Stimulated activated CD4-positive, alpha-beta T cell treated with anti-CD3 and anti-CD28 coated beads, Interleukin-15, amount 100 ng/mL, for 48 hours (primary cell): ENCODE measurements at places on chromosomes 13 and 19.

GRCh38 chr13:66536746-66537145 lies 693.4 kb downstream of the PCDH9 start:
- DNase-seq, result no peak

- DNase-seq, result peak; percentile 19
These were observed 249.0 kb downstream of the DLEU7 start for GRCh38 chr13:50594276-50595051.

DNA sequence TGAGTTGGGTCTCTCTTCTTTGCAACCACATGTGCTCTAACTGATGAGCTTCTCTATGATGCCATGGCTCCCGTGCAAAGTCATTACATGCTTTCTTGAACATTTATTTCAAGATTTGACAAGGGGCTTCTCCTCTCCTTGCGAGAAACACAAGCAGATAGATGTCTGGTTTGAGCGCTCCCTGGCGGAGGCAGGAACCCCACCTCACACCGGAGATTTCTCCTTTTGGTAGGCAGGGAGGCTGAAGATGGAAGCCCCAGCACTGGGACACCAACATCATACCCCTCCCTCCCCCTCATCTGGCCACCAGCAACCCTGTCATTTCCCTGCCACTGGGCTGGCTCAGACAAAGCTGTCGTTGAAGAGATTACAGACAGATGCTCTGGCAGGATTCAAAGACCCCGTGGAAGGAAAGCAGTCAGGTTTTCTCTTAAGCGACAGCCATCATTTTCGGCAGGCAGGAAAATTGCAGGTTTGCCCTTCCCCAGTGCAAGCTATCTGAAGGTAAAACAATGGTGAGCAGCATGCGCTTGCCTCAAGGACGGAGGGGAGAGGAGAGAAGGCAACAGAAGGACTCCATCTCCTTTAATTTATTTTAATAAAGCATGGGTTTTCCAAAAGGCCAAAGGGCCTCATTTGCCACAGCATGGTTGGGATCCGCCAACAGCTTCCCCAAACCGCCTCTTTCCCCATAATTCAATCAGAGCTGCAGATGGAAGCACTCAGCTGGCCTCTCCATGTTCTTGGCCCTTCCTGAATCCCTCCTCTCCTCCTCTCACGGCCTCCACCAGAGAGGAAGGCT lies 344.1 kb upstream of the TSHZ3 start:
- DNase-seq, result no peak

DNA sequence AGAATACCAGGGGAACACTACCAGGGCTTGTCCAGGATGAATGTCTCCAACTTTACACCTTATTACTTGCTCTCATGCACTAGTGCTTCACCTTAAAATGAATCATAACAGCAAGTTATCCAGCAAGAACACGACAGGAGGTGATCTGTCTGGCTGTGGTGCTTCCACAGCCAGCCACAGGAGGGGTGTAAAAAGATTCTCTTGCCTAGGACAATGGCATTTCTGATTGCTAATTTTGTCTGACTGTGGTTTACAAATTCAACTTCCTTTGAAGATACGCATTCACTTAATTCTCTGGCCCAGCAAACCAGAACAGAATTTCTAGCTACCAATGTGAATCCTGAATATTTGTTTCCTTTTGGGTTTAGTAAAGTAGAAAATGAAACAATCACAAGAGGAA lies 23.1 kb upstream of the COG3 start:
- no peak for DNase-seq

GRCh38 chr19:39150807-39151600 lies 25.4 kb downstream of the PAK4 start:
- DNase-seq, result no peak

DNA sequence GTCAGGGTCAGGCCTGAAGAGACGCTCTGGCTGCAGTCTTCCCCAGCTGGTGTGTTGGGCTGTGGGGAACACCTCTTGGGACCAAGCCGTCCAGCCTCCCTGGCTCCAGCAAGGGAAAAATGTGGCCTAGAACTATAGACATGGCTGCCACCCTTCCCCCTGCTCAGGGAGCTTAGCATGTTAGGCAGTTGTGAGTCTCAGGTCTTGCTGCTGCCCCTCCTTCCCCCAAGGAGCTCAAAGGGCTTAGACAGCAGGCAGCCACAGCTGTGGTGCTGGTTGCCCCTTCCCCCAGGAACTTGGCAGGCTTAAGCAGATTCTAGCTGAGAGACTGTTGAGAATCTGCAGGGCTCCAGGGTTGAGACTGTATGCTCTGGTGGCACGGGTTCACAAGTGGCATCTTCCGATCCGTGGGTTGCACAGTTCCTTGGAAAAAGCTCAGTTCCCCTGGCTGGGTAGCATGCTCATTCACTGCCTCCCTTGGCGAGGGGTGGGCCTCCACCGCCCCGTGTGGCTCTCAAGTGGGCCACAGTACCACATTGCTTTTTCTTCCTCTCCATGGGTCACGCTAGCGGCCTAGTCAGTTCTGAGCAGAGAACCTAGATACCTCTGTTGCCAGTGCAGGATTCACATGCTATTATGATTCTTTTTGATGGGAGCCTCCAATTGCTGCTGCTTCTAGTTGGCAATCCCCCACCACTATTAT lies 1258.6 kb downstream of the OLFM4 start:
- no peak for DNase-seq

DNA sequence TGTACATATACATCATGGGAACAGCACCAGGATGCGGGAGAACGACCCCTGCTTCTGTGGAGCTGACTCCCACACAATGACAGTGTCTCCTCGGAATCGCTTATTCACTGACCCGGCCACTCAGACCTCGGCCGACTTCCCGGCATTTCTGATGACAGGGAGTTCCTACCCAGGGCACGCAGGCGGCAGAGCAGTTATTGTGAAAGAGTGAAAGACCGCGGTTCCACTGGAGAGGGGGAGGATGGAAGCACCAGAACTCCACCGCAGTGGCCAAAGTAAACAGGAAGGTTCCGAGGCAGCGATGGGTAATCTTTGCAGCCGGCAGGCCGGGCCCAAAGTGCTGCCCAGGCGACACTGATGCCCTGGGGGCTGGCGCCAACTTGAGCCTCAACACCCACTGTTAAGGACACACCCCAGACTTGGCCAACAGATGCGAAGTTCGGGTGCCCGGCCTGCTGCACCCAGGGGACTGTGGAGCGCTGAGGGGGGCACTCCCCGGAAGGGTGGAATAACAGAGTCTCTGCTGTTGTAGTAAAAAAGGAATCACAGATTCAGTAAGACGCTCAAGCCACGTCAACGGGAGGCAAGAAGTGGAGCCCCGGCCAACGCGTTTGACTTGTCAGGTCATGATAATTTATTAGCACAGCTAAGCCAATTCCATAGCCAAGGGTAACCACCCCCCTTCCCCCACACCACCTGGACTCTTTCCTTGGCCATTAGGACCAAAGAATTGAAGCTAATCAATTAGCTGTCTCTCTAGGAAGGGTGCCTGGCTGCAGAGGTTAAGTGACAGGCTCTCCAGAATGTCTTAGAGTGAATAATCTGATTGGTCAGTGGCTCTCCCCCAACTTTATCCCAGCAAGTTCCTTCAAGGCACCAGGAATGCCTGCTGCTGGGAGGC lies 5.8 kb downstream of the MLLT1 start:
- no peak for DNase-seq

- no peak for DNase-seq
These were observed 240.9 kb downstream of the LIG4 start for GRCh38 chr13:107974409-107974808.

DNA sequence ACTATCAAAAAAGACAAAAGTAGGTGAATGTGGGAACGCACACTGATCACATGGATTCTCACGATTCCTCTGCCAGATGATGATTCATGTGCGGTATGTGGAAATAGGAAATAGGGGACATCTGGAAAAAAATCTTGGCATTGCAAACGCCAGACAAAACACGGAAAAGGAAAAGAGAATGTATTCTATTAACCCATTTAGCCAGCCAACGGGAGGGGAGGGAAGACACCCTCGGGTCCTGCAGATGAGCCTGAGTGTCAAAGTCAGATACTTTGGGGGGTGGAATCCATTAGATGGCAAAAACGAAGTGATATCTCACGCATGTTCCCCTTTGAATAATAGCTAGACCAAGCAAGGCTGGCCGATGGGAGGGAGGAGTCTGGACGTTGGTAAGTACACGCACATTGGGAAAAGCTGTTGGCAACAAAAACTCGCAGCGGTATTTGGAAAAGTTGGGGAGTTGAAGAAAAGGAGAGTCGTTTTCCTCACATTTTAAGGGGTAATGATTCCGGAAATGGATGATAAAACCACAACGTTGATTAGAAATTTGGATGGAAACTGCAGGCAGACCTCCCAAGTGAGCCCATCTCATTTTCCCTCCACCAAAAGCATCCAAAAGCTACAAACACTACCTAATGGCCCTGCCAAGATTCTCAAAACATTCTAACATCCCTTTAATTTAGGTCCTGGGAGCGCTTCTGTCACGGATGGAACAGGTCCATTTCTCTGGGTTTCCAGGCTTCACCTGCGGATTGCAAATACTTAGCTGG lies 73.6 kb downstream of the COL4A1 start:
- no peak for DNase-seq

- no peak for DNase-seq
These were observed 12.6 kb upstream of the ERFL start for GRCh38 chr19:41940731-41941409.

GRCh38 chr19:18733196-18733647 lies 49.7 kb downstream of the CRTC1 start:
- no peak for DNase-seq

GRCh38 chr13:20002787-20003186 lies 44.3 kb downstream of the ZMYM2 start:
- DNase-seq, result no peak

GRCh38 chr13:49216334-49216733 lies 3.8 kb upstream of the MLNR start:
- no peak for DNase-seq

GRCh38 chr13:37100731-37101130 lies 4.7 kb downstream of the CSNK1A1L start:
- no peak for DNase-seq

GRCh38 chr13:88464851-88465250 lies 793.7 kb downstream of the SLITRK5 start:
- no peak for DNase-seq

DNA sequence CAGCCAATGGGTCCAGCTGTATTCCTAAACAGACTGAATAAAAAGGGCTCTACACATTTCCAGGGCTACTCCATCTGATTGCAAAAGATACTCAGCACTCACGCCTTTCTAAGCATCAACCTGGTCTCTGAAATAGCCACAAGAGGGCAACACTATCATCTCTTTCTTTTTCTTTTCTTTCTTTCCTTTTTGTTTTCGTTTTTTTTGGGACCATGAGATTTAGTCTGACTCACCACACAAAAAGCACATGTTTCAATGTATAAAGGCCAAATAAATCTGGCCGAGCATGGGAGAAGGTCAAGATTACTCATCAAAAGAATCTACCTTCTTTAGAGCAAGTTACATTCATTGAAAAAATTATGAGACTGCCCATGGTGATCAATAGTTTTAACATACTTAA lies 805.6 kb upstream of the ARGLU1 start:
- no peak for DNase-seq
